ENCODE measurements at places on chromosomes 4 and X.

GRCh38 chr4:139973616-139974015, 180.4 kb downstream of the MAML3 start:
- DNase-seq, result no peak

GRCh38 chr4:56463711-56464110, 3.7 kb upstream of the SRP72 start:
- DNase-seq, result no peak

DNA sequence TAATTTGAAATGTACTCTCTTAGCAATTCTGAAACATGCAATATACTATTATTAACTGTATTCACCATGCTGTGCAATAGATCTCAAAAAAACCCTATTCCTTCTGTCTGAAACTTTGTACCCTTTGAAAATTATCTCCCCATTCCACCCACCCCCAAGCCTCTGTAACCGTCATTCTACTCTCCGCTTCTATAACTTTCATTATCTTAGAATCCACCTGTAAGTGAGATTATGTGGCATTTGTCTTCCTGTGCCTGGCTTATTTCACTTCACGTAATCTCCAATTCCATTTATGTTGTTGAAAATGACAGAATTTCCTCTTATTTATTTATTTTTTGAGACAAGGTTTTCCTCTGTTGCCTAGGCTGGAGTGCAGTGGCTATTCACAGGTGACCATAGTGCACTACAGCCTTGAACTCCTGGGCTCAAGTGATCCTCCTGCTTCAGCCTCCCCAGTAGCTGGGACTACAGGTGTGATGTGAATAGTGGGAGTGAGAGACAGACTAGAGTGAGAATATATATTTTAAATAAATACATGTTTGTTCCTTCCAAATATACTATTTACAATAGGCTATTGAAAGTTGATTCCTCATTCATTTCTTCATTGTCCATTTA, 30.5 kb downstream of the VSIG4 start:
- DNase-seq, result no peak

DNA sequence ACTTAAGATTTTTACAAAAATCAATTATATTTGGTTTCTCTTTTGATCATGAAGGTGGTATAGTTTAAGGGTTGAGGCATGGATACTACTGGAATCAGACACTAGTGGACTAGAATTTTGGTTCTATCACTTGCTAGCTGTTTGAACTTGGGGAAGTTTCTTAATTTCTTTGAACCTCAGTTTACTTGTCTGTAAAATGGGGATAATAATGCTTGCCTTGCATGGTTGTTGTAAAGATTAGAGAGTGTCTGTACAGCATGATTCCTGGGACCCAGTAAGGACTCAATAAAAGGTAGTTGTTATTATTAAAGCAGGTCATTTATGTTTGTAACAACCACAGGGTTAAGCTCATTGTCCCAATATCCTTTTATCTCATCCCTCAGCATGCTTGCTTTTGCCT, 36.0 kb downstream of the TMEM164 start:
- no peak for DNase-seq

DNA sequence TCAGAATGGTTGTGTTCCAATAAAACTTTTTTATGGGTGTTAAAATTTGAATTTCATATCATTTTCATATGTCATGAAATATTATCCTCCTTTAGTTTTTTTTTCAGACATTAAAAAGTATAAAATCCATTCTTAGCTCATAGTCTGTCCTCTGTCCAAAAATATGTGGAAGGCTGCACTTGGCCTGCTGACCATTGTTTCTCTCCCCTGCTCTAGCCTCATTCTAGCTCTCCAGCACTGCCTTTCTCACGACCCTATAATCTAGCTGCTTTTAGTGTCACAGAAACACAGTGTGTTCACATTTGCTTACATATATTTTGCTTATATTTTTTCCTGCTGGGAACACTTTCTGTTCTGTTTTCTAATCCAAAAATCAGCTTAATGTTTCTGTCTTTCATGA, 165.0 kb upstream of the ANK2 start:
- no peak for DNase-seq

- no peak for DNase-seq
Observed at GRCh38 chr4:18698119-18698883, 676.7 kb upstream of the LCORL start.

- no peak for DNase-seq
Observed at GRCh38 chr4:141840299-141840986, 204.1 kb downstream of the IL15 start.

DNA sequence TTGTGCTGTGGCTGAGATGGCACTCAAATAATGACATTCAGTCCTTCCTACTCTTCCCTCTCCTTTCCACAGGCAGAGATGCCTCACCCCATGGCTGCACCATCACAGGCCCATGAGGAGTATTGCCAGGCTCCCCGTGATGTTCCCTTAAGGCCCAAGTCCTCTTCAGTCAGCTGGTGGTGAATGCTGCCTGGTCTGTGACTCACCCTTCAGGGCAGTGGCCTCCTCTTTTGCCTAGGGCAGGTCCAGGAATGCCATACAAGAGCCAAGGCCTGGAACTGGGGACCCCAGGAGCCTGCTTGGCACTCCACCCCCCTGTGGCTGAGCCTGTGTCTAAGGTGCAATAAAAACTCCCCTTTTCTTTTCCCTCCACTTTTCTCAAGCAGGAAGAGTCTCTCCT, 144.2 kb upstream of the GEMIN8 start:
- DNase-seq, result no peak

All from activated T-helper 2 cell treated with anti-CD3 and anti-CD28 coated beads, Interferon-gamma antibody, Interleukin-2, Interleukin-4, amounts not matched to agents 10 μg/mL and 5 μg/mL and 100 μg/mL, durations not matched to agents 14 hours and 24 hours and 36 hours (primary cell).